ENCODE measurements at places on chromosomes 2 and 18.

GRCh38 chr18:2903006-2903405 is 56.2 kb downstream of the EMILIN2 start:
- H3K36me3 ChIP-seq: no peaks in the 10 kb centered on the region
- DNase-seq: no peak
- peaks cover 3% of the 10 kb centered on the region for H3K4me1 ChIP-seq
- no peak overlapping the region for H3K27ac ChIP-seq
- H3K4me3 ChIP-seq: no peak overlapping the region

- H3K27ac ChIP-seq: peak overlapping the region; percentile 92
- H3K36me3 ChIP-seq: no peaks in the 10 kb centered on the region
- no peak for DNase-seq
- peaks cover 57% of the 10 kb centered on the region for H3K4me1 ChIP-seq
These were observed 104.2 kb upstream of the NEUROD1 start for GRCh38 chr2:181784556-181784955.

DNA sequence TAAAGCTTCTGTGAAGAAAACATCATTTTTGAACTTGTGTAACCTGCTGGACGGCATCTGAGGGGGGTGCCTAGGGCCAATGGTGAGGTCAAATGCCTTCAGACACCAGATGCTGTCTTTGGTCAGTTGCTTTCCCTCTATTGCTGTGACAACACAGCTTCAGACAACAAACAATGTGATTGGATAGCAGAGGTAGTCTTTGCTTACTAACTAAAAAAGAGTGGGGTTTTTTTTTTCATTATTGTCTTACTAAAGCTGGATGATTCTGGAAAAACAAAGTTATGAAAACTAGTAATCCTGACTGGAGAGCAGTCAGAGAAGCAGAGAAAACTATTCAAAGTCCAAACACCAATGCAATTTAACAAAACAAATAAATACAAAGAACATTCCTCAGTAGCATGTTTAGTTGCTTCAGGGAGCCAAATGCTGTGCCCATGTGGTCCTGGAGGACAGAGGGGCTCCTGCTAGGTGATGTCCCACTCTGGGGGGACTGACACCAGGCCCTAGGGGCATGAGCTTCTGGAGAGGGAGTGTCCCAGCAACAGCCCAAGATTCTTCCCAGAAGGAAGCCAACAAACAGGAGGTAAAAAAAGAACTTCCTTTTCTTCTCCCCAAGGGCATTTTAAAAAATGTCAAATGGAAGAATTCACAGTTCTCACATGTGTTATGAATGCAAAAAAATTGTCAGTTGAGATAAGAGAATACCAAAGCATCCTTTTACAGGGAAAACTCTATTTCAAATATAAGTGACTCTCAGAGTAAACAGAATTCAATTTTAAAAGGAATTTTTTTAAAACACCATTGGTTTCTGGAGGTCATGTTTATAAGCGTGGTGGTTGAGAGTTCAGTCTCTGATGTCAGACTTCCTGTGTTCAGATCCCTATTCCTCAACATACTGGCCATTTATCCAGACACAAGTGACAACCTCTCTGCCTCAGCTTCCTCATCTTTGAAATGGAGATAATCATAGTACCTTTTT is 181.1 kb upstream of the PGAP1 start:
- H3K4me1 ChIP-seq: no peaks in the 10 kb centered on the region
- no peaks in the 10 kb centered on the region for H3K27me3 ChIP-seq
- no peak for DNase-seq
- no peaks in the 10 kb centered on the region for H3K36me3 ChIP-seq
- no peak overlapping the region for H3K4me3 ChIP-seq

GRCh38 chr2:55168221-55169154 is 63.6 kb downstream of the CLHC1 start:
- no peak overlapping the region for H3K4me3 ChIP-seq
- no peak for DNase-seq

DNA sequence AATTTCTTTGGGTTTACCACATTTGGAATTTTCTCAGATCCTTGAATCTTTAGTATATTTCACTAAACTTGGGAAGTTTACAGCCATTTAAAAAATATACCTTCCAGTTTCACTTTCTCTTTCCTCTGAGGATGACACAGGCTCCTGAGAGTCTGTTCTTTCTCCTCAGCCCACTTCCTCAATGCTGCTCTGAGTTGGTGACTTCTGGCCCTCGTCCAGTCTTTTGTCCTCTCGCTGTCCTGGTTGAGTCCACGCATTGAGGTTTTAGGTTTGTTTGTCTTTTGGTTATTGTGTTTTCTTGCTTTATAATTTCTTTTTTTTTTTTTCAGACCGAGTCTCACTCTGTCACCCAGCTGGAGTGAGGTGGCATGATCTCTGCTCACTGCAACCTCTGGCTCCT is 40.7 kb upstream of the GALR1 start:
- no peak for DNase-seq
- no peaks in the 10 kb centered on the region for H3K27me3 ChIP-seq
- no peaks in the 10 kb centered on the region for H3K36me3 ChIP-seq

DNA sequence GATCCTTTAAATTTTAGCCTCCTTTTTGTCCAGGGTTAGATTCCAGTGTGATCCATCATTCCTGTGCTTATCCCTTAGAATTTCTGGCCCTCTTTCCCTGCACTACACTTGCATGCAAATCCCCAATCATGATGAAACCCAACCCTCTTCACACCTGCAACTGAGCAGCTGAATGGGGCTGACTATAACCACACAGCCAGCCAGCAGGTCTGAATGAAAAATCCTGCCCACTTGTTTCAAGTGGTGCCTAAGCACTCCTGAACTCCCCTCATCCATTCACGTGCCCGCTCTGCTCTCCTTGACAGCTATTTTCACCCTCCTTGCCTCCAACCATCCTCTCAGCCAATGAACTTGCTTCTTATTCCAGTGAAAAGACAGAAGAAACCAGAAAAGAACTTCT is 80.5 kb upstream of the AFF3 start:
- H3K4me1 ChIP-seq: no peaks in the 10 kb centered on the region
- no peak overlapping the region for H3K27ac ChIP-seq

- H3K27me3 ChIP-seq: no peaks in the 10 kb centered on the region
- H3K4me3 ChIP-seq: no peak overlapping the region
- peaks cover 8% of the 10 kb centered on the region for H3K4me1 ChIP-seq
- DNase-seq: no peak
- no peaks in the 10 kb centered on the region for H3K36me3 ChIP-seq
These were observed 41.7 kb downstream of the KIAA2012 start for GRCh38 chr2:202114795-202115194.

Measured in RWPE2 (cell line).